ENCODE measurements at places on chromosomes 2 and 18. TPM values are rescaled to one million over a fixed set of nuclear protein-coding genes. Genes with fewer than 3 reads are reported as not detected.

GRCh38 chr18:70044632-70045031, 97.0 kb upstream of the CD226 start:
- DNase-seq, result no peak

GRCh38 chr2:28411166-28411755, 18.6 kb downstream of the FOSL2 start:
- DNase-seq, result no peak

- DNase-seq, result no peak
Observed at GRCh38 chr2:44994377-44994776, 14.9 kb downstream of the SIX2 start.

Gene UCN
- 0.68 TPM for total RNA-seq

Gene CAVIN2
- total RNA-seq, result 52.4 TPM

GRCh38 chr18:51191128-51191717, 6.3 kb downstream of the MEX3C start:
- no peak for DNase-seq

DNA sequence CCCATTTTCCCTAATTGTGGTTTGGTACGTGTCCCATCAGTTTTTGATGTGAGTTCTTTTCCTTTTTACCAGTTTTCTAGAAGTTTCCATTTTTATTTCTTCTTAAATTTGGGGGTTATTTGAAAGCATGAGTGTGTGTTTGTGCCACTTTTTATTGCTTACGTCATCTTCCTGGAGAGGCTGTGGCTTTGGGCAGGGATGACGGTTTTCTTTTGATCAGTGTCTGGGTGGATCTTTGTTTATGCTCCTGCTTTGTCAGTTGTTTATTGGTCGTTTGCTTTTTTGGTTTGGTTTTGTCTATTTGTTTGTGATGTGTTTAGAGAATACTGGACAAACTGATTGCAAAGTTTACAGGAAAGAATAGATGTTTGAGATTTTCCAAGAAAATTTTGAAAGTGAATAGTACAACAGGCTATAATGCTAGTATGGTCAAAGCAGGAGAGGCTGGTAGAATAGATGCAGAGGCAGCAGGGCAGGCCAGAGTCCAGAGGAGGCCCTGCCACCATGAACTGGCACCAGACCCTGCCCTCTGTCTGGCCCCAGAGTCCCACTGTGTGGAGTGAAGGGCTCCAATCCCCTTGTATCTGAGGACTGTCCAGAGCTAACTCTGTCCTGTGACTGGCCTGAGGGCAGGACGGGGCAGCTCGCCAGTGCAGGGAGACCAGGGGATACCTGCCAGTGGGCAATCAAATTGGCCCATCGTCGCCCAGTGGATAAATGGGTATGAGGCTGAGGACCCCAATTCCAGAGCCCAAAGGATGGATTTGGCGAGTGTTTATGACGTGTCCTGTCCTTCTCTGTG, 23.4 kb upstream of the SNED1 start:
- DNase-seq, result no peak

GRCh38 chr18:57171026-57171425, 24.1 kb downstream of the BOD1L2 start:
- no peak for DNase-seq

Gene PRKRA
- total RNA-seq, result 48.1 TPM

- DNase-seq, result no peak
Observed at GRCh38 chr2:196466581-196466980, 172.9 kb upstream of the CCDC150 start.

Gene PROKR1
- not detected for total RNA-seq

GRCh38 chr2:46018773-46019591, 278.2 kb upstream of the EPAS1 start:
- no peak for DNase-seq

DNA sequence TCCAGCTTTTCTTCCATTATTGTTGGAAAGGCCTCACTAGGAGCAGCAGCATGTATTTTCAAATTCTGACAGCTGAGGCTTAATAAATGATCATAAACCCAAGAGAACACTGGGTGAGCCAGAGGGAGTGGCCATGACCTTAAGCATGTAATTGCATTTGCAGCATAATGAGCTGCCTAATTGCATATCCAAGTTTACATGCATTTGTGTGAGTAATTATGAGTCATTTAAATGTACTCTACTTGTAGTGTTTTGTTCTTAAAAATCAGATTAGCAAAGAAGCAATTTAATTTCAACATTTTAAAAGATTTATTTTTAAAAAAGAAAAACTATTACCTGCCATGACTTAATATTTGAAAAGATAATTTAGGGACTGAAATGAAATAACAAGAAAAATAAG, 74.8 kb downstream of the NOL10 start:
- DNase-seq, result no peak

- no peak for DNase-seq
Observed at GRCh38 chr2:63189026-63189425, 138.4 kb downstream of the OTX1 start.

Gene SLC66A3
- 31.2 TPM for total RNA-seq

DNA sequence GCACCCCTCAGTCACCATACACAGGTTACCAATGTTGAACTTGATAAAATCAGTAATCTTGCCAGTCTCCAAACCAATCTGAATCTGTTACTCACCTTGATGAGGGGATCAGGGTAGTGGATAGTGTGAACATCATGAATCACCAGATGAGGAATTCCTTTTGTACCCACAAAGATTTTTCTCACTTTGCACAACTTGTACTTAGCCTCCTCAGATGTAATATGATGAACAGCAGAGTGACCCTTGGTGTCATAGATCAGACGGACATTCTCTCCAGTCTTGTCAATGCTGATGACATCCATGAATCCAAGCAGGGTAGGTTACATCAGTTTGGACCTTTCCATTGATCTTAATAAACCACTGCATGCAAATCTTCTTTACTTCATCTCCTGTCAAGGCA, 54.7 kb downstream of the MDH1 start:
- DNase-seq, result no peak

DNA sequence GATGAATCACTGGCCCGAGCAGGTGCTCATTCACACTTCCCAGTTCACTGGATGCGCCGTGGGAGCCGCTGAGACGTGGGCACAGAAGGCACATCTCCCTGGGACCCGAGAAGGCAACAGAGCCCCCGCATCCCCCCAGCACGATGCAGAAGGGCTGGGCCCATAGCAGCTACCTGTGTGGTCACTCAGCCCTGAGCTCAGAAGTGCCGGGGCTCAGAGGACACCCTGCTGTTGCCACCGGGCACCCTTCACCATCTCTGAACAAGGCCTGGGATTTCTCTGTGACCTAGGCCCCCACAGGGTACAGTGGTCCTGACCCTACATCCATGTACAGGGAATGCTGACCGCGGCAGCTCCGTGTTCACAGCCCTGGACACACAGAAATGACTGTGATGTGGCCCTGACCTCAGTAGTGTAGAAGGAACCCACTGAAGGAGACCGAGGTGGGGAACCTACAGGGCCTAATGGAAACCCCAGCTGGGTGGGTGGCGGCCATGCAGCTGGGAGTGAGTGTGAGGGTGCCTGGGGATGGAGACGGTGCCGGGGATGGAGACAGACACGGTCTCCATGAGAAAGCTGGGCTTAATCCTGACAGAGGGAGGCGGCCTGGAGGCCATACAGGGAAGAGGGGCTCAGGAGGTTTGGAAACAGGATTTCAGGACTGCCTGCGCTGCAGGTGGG, 111.9 kb upstream of the OTOS start:
- DNase-seq, result no peak

Gene RAX
- not detected for total RNA-seq

Gene TTN
- total RNA-seq, result 3.9 TPM

DNA sequence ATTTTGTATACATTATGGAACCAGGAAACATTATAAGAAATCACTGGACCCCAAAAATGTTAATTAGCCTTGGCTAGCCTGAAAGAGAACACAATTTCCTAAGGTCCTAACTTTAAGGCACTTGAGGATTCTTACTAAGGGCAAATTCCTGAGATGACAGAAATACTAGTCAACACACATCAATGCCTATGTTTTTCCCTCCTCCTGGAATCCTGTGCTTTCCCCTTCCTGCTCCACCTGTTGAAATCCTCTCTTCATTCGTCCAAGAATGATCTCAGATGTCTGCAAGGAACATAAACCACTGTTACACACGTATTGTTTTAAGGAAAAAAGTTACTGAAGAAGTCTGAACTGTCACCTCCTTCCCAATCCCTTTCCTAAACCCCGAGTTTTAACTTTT, 21.2 kb upstream of the DARS1 start:
- DNase-seq, result no peak

GRCh38 chr18:79962311-79962710, 2.1 kb upstream of the HSBP1L1 start:
- no peak for DNase-seq

Gene ONECUT2
- 0.03 TPM for total RNA-seq

- no peak for DNase-seq
Observed at GRCh38 chr2:223989206-223989855, 32.1 kb downstream of the MRPL44 start.

Gene PNKD
- 66.2 TPM for total RNA-seq

GRCh38 chr2:44579115-44579836, 217.5 kb downstream of the CAMKMT start:
- no peak for DNase-seq

DNA sequence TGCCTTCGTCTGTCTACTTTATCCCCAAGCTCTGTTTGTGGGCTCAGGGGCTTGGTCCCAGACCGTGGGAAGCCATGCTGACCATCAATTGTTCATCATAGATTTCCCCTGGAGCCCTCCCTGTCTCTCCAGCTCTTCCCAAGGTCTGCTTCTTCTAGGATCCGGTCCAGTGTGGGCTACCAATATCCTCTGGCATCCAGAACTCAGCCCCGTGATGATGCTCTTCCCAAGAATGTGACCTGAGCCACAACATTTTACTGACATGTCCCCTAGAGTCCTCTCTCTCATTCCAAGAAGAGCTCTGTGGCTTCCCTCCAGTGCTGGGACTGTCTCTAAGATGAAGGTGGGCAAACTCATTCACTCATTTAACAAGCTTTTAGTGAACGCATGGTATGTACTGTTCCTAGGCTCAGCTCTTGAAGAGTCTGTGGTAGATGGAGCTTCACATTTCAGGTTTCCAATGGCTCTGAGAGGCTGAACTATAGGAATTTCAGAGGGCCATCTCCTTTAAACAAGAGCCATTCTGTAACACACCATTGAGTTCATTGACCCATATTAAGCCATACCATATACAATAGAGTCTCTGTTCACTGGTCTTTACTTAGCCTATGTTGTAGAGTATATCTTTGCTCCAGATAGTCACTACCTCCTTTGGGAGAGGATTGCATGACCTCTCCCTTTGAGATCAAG, 142.0 kb upstream of the APCDD1 start:
- no peak for DNase-seq

GRCh38 chr2:218985021-218985324, at the start of gene FEV:
TSS of gene FEV (minus strand) at chr2:218985184. CDS start at chr2:218985075, 109 bp downstream.
- no peak for DNase-seq

Gene FOXD4L1
- total RNA-seq, result 0.39 TPM
